PC-9 (cell line): ENCODE measurements at places on chromosomes 2 and 18. TPM values are rescaled to one million over a fixed set of nuclear protein-coding genes. Genes with fewer than 3 reads are reported as not detected.

The NPC1 gene
- 39.6 and 40.9 TPM in 2 replicates for total RNA-seq

- no peak overlapping the region for H3K27ac ChIP-seq
- no peaks in the 10 kb centered on the region for H3K27me3 ChIP-seq
- H3K36me3 ChIP-seq = no peaks in the 10 kb centered on the region
- peak; percentile 57 for DNase-seq
- no peak overlapping the region for H3K4me3 ChIP-seq
These were observed 24.0 kb upstream of the TMEM37 start for GRCh38 chr2:119407430-119408220.

GRCh38 chr2:114550895-114551793 lies 108.7 kb downstream of the DPP10 start:
- no peaks in the 10 kb centered on the region for H3K4me1 ChIP-seq
- H3K4me3 ChIP-seq = no peak overlapping the region
- DNase-seq = no peak
- peaks cover 27% of the 10 kb centered on the region; the same call in 1 of the 2 replicates for H3K27me3 ChIP-seq
- H3K36me3 ChIP-seq = no peaks in the 10 kb centered on the region
- no peak overlapping the region for H3K27ac ChIP-seq

DNA sequence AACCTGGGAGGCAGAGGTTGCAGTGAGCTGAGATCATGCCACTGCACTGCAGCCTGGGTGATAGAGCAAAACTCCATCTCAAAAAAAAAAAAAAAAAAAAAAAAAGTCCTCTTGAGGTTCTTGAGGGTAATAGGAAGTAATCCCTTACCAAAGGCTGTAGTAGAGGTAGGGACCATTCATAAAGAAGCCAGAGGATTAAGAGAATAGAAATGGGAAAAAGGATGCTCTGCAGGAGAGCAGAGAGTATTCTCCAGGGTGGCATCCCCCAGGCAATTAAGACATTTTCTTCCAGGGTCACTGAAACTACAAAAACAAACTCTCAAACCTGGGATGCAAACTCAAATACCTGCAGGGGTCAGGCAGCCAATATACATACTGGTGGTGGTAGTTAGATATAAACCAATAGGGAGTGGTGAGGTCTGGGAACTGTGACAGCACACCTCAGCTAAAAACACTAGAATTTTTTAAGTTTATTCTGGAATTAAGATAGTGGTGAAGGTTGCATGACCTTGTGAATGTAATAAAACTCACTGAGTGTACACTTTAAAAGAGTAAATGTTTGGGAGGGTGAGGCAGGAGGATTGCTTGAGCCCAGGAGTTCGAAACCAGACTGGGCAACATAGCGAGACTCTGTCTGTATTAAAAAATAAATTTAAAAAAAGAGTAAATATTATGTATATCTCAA lies 24.7 kb downstream of the RAPH1 start:
- DNase-seq = no peak
- H3K4me1 ChIP-seq = no peaks in the 10 kb centered on the region
- H3K27me3 ChIP-seq = no peaks in the 10 kb centered on the region

GRCh38 chr2:29747786-29748470 lies 173.5 kb downstream of the ALK start:
- no peak overlapping the region for H3K27ac ChIP-seq
- H3K4me3 ChIP-seq = no peak overlapping the region
- H3K27me3 ChIP-seq = peaks cover 13% of the 10 kb centered on the region
- DNase-seq = peak; percentile 79
- H3K4me1 ChIP-seq = no peaks in the 10 kb centered on the region

DNA sequence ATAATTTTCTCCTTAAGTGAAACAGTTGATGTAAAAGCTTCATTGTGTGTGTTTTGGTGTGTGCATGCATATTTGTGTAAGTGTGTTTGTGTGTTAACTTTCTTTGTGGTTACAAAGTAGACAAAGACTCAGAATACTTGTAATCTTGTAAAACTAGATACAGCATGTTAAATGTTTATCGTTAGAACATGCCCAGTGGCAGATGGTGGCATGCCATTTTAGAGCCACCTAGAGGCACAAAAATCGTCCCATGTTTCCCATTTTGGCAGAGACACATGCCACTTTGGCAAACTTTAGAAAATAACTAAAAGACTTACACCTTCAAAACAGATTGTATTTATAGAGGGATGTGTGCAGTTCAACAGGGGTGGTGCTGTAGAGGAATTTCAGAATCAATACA lies 224.1 kb downstream of the LRP1B start:
- no peak for DNase-seq
- no peaks in the 10 kb centered on the region for H3K36me3 ChIP-seq
- H3K27me3 ChIP-seq = no peaks in the 10 kb centered on the region
- H3K27ac ChIP-seq = no peak overlapping the region
- H3K4me1 ChIP-seq = no peaks in the 10 kb centered on the region

- H3K27ac ChIP-seq = no peak overlapping the region
- H3K4me3 ChIP-seq = no peak overlapping the region
- DNase-seq = no peak
- no peaks in the 10 kb centered on the region for H3K36me3 ChIP-seq
- H3K27me3 ChIP-seq = no peaks in the 10 kb centered on the region
- no peaks in the 10 kb centered on the region for H3K4me1 ChIP-seq
These were observed 15.6 kb upstream of the RHOB start for GRCh38 chr2:20431301-20431698.
